ENCODE measurements at places on chromosomes 12 and 14.

GRCh38 chr12:65051218-65051617 is 69.9 kb downstream of the WIF1 start:
- no peak for DNase-seq

DNA sequence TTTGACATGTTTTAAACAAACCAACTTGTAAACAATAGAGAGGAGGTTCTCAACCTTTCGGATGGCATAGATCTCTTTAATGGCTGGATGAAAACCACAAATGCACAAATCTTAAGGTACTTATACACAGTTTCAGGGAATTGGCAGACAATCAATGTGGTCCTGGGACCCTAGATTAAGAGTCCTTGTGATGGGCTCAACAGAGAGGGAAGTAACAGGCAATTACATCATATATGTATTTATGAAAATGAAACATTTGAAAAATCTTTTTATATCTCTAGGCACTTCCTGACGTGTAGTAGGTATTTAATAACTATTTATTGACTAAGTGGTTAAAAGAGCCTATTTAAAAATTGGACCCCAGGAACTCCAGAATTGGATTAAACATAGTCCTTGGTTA is 897 bp downstream of the ACTR10 start:
- no peak for DNase-seq

DNA sequence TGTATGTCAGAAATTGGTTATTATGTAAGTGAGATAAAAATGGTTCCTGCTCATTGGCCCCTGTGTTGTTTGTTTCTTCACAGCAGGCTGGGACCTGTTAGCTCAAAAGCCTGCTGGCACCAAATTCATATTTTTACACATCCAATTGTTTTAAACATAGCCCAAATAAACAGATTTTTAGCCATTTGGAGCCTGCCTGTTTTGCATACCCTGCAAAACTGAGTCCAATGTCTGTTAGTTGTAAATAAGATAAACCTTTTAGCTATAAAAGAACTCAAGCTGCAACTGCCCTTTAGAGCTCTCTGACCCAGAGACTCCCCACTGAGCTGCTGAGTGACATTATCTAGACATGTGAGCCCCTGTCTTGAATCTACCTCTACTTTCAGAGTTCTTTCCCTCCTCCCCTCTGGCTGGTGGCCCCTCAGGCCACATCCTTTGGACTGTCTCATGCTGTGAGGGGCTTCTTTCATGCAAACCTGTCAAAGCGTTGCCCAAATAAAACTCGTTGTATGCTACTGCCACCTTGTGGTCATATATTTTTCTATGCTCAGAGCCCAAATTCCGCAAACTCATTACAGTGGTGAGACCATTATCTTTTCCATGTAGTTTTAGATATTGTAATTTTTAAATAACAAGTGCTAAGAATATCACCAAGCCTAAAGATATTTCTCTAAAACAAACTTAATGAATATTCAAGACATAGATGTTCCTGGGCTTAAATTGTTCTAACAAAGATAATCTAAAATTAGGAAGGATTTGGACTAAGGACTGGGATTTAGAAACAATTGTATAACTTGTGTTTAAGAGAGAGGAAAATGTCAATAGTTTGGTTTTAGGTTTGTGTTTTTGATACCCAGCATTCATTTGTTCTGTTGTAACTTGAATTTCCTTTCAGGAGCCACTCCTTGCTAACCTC is 337.9 kb downstream of the AACS start:
- DNase-seq: peak; percentile 18

DNA sequence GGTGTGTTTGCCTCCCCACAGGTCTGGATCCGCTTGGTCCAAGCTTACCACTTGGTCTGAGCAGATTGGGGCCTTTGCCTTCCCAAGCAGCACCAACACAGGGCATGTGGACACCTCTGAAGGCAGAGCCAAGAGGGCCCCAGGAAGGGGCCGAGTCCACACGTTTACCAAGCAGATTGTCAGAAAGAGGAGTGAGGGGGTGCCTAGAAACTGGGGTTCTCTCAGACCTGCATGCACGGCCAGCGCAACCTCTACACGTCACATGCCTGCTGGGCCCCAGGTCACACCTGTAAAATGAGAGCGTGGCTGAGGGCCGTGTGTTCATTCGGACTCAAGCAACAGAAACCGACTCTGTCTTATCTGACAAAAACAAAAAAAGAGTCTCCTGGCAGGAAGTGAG is 96.9 kb downstream of the PAPOLA start:
- DNase-seq: no peak

DNA sequence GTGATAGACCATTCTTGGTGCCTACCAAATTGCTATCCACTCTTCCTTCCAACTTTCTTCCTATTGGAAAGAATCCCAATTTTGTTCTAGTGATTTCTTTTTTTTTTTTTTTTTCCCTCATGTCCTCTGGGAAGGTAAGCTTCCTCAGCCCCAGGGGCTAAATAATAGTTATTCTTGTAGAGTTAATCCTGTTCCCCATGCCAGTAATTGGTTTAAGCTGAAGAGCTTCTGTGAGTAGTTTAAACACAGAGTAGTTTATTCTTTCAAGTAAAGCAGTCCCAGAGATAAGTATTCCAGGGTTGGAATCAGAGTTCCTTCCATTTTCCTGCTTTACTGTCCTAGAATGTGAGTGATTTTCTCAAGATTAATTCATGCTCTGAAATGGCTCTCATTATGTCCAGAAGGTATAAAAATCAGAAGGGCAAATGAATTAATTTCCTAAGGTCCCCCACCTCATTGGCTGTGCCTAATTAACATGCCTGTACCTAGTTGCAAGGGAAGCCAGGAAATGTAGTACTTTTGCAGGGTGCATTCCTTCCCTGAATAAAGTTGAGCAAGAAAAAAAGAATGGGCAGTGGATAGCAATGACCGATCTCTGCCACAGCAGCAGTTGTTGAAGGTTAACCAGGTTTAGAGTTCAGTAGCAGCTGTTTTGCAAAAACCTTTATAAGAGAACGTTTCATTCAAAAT is 97.8 kb downstream of the PLEKHA5 start:
- no peak for DNase-seq

GRCh38 chr14:64474698-64475097 is 9.4 kb downstream of the AKAP5 start:
- DNase-seq: no peak

- no peak for DNase-seq
Observed at GRCh38 chr14:74238974-74239847, at the start of gene VSX2. Gene VSX2, plus strand, starts transcription at chr14:74239449. Its CDS starts 113 bp downstream, at chr14:74239562.

- DNase-seq: no peak
Observed at GRCh38 chr12:100265732-100266584, 921 bp downstream of the DEPDC4 start.

- no peak for DNase-seq
Observed at GRCh38 chr14:61186341-61187195, 94.6 kb downstream of the TMEM30B start.

- DNase-seq: no peak
Observed at GRCh38 chr14:94775871-94776210, 5.9 kb upstream of the GSC start.

DNA sequence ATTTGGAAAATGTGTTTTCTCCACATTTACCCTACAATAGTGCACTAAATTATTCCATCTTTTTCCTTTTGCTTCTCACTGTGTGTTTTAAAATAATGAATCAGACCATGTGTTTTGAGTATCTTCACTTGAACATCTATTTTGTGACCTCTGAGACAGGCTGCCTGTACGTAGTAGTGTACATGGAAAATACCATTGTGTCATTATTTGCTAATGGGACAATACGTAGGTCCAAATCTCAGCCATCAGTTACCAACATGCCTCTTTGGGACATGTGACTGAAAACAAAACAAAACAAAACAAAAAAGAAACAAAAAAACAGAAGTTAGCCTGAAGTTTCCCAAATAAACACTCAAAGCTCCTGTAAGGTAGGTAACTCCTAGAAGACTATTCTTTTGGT is 7.1 kb upstream of the MYF6 start:
- no peak for DNase-seq

DNA sequence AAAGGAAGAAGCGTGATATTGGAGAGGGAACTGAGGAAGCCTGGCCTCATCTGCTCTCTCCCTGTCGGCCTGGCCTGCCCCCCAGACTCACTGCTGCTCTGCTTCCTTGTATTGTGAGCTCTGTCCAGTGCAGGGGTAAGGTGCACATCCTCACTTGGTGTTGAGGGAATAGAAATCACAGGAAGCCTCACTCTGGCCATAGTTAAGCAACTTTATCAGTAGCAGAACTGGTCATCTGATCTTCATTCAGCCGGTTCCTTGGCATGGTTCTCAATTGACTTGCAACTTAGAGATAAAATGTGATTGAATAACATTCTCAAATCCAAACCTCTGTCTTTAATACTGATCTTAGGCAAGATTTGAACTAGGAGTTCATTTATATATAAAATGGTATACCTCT is 11.5 kb upstream of the CCDC175 start:
- DNase-seq: no peak

- no peak for DNase-seq
Observed at GRCh38 chr12:120984351-120984898, 6.1 kb downstream of the HNF1A start.

DNA sequence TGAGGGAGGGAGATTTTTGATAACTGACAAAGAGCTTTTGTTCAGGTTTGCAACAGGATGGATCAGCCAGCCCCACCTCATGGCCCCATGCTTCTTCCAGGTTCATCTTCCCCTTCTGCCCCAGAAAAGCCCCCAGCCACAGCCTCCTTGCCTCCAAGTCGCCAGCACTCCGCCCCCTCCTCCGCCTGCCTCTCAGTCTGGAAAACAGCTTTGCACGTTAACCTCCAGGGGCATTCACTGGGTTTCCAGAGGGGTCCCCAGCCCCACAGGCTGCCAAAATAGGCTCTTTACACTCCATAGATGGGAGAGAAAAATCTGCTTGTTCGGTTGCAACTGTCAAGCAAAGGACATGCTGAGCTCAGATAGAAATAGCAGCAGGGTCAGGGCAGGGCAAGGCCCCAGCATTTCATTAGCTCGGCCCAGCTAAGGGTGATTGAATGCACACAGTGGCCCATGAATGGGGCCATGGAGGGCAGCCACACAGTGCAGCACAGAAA is 253.6 kb downstream of the ZFP36L1 start:
- no peak for DNase-seq

DNA sequence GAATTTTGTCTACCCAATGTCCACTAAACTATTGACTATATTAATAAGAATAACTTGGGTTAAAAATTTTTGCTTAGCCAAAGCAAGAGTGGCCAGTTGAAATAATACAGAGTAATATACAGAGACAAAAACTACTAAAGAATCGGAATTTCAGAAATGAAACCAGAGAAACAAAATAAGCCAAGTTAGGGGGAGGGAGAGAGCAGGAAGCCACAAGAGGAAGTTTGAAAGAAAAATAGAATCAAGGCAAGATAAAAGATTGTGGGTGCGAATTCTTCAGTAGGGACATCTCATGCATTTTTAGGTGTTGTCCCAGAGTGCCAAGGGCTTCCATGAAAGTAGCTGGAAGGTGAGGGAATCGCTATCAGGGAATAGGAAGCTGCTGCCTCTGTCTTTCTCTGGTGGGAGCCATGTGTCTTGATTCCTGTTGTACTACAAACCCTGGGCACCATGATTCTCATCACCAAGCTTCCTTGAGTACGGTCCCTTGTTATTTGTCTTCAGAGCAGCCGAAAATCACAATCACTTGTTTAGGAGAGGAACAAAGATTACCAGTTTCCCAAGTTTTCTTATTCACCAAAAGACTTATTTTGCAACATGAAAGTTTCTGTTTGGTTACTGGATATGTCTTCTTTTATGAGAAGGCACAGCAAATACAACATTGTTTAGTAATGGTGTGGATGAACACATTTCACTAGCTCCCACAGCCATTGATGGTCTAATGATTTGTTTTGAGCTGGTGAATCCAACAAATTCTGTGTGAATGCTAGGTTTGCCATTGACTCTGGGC is 16.7 kb downstream of the NEUROD4 start:
- no peak for DNase-seq

DNA sequence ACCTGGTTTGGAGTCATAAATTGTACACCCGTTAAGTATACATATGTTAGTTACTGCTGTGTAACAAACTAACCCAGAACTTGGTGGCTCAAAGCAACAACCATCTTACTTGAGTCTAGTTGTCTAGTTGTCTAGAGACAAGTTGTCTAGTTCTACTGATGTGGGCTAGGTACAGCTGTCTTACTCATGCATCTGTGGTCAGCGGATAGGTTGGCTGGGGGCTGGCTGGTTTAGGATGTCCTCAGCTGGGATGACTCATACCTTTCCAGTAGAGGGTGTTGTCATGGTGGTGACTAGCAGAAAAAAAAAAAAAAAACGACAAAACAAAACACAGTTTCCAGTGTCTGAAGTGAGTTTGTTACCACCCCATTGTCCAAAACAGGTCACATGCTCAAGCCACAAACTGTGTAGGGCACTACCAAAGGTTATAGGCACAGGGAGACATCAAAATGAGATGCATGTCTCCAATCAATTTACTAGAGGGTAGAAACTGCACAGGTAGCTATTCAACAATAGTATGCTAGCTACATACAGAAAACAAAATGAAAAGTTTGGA is 680.3 kb downstream of the MED13L start:
- DNase-seq: peak; percentile 31

- DNase-seq: peak; percentile 21
Observed at GRCh38 chr12:96720363-96720705, 186.7 kb upstream of the NEDD1 start.

DNA sequence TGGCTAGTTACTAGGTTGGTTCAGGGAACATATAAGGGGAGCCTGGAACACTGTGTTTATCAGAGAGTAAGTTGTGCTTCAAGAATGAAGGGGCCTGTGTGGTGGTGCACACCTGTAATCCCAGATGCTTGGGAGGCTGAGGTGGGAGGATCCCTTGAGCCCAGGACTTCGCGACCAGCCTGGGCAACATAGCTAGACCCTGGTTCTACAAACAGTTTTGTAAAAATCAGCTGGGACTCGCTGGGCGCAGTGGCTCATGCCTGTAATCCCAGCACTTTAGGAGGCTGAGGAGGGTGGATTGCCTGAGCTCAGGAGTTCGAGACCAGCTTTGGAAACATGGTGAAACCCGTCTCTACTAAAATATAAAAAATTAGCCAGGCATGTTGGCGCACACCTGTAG is 42.1 kb upstream of the GPR132 start:
- DNase-seq: no peak

- DNase-seq: peak; percentile 59
Observed at GRCh38 chr14:67515386-67516079, 17.6 kb upstream of the PLEKHH1 start.

GRCh38 chr12:10867381-10867780 is 16.7 kb downstream of the PRH1 start:
- no peak for DNase-seq

DNA sequence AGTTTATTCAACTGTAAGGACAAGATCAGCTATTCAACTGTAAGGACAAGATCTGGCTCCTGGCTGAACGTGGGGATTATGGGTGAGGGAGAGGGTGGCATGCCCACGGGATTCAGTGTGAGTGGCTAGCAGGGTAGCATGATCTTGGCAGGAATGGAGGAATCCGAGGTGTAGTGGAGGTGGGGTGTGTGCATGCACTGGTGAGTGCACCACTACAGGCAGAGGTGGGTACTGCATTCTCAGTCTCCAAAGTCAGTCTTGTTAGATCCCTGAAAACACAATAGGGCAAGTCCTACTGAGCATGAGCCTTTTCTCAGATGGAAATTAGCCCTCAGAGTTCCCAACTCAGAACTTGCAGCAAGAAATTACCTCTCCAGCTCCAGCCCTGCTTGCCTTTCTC is 32.2 kb upstream of the DCD start:
- peak; percentile 17 for DNase-seq

GRCh38 chr14:96514694-96515093 is 12.5 kb downstream of the PAPOLA start:
- no peak for DNase-seq
